IMR-90 (cell line): ENCODE measurements at places on chromosomes 12 and 14.

DNA sequence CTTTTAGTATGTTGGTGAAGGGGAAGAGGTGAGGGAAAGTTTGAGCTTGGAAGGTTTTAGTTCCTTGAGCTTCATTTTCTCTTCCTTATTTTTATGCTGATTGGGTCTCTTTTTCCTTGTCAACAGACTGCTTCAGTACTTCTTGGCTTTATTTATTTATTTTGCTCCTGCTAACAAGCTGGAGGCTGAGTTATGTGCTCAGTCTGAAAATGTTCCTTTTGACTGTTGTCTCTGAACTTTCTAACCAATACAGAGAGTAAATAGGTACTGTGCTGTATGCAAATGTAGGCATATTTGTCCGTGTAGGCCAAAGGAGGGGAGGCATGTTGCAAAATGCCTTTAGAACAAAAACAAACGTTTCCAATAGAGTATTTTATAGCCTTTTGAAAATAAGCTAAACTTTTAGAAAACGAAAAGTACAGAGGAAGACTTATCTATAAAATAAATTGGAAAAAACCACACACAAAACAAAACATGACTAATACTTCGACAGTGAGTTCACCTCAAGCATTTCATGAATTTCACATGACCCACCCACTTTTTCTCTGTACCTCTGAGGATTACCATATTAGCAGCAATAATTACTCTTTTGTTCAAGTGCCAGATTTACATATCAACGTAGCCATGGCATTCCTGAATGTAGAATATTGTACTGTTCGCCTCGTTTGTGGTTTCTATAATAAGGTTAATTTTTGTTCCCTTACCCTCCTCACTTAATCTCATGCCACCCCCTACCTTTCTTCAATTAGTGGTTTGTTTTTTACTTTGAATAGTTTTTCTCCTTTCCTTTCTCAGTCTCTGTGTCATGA lies 4.7 kb upstream of the CREBL2 start:
- peak; percentile 65 for DNase-seq

- DNase-seq = peak; percentile 7
These were observed 11.6 kb upstream of the CHFR start for GRCh38 chr12:132899033-132899432.

DNA sequence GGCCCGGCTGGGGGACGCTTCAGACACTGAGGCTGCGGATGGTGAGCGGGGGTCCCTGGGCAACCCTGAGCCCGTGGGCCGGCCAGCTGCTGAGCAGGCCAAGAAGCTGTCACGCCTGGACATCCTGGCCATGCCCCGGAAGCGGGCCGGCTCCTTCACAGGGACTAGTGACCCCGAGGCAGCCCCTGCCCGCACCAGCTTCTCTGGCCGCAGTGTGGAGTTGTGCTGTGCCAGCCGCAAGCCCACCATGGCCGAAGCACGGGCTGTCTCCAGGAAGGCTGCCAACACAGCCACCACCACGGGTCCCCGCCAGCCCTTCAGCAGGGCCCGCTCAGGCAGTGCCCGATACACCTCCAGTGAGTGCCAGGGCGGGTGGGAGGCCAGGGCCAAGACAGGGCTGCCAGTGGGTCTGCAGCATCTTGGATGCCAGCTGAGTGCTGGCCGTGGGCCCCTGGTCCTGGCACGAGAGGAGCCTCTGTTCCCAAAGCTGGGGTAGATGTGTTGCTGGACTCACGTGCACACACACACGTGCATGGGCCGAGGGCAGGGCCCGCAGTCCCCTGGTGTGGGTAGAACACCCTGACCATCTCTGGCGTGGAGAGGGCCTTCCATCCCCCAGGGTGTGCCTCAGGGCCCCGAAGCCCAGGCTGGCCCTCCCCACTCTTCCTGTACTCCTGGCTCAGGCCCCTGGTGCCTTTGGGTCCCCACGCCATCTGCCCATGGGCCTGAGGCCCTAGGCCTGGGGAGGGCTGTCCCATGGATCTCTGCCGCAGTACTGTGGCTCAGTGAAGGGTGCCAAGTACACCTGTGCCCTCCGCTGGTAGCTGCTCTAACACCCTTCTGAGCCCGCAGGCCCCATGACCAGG lies 22.8 kb downstream of the CEP170B start:
- no peak for DNase-seq

GRCh38 chr12:120455302-120455701 lies 9.1 kb downstream of the GATC start:
- no peak for DNase-seq

GRCh38 chr12:62214846-62215245 lies 45.4 kb upstream of the USP15 start:
- DNase-seq = no peak

- peak; percentile 77 for DNase-seq
These were observed 74.7 kb downstream of the PRORP start for GRCh38 chr14:35197015-35197414.

GRCh38 chr12:131217024-131217586 lies 263.4 kb downstream of the ADGRD1 start:
- no peak for DNase-seq

- no peak for DNase-seq
These were observed 556.7 kb upstream of the FBXO33 start for GRCh38 chr14:39988939-39989338.

- DNase-seq = peak; percentile 19
These were observed 35.6 kb downstream of the RPS29 start for GRCh38 chr14:49550286-49551184.

DNA sequence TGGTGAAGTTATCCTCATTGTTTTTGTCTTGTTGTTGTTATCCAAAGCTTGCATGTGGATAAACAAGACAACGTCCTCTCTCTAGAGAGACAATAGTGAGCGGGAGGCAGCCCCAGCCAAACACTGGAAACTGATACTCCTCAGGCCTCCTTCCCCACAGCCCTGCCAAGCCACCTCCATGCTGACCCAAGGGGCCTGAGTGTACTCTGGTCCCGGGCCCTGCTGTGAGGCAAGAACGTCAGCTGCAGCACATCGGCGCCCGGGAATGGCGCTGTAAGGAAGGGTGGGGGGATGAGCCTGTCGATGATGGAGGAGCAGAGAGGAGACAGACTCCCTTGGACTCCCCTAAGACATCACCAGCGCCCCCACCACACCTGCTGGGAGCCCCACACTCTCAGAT lies 83.6 kb downstream of the ANO2 start:
- no peak for DNase-seq

DNA sequence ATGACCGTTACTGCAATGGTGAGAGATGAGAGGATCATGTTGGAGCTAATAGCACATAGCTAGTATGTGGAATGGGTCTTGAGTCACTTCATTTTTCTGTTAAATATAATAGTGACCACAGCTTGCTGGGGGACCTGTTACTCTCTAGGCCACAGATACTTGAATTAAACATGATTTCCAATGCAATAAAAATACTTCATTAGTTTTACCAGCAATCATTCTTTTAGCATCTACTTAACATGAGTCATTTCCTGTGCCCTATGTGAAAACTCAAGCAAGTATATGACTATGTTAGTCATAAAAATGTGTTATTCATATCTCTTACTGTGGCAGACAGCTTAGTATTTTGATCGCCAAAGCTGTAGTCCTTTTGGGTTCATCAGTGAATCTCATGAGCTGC lies 798.8 kb downstream of the SLC16A7 start:
- DNase-seq = peak; percentile 85

- no peak for DNase-seq
These were observed 136.8 kb downstream of the SYT1 start for GRCh38 chr12:79001404-79001803.

GRCh38 chr12:53866727-53867126 lies 71.9 kb upstream of the HOXC13 start:
- no peak for DNase-seq
